ENCODE measurements at places on chromosomes 2 and 18.

GRCh38 chr2:171523088-171524017, 1.1 kb downstream of the CYBRD1 start:
- DNase-seq, result peak; percentile 22

DNA sequence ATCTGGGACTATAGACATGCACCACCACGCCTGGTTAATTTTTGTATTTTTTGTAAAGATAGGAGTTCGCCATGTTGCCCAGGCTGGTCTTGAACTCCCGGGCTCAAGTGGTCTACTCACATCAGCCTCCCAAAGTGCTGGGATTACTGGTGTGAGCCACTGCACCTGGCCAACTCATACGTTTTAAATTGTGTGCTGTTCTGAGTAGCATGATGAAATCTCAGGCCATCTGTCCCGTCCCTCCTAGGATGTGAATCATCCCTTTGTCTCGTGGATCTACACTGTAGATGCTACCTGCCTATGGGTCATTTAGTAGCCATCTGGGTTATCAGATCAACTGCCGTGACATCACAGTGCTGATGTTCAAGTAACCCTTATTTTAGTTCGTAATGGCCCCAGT, 38.5 kb upstream of the RMP24 start:
- no peak for DNase-seq

DNA sequence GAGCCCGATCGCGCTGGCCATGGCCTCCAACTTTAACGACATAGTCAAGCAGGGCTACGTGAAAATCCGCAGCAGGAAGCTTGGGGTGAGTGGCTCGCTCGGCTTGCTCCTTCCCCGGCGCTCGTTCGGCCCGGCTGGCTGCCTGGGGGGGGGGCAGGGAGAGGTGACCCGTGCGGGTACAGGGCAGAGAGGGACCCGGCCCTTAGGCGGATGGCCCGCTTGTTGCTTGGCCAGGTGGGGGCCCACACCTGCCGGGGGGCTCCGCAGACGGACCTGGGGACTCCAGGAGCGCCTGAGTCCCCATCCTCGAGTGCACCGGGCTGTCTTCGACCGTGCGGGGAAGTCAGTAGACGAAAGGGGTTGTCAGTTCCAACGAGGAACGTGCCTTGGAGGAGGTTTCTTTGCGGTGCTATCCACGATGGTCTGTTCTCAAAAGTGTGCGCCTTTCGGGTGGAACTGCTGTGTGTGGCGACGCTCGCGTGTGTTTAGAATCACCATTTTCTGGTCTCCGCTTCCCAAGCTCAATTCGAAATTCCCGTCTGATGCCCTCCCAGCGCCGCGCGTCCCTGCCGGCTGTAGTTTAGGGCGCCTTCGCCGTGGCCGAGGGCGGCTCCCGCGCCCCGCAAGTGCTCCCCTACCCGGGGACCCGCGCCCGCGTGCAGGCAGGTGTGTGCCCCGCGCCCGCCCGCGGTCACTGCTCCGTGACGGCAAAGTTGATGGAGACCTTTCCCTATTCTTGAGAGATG, 711 bp downstream of the DOK6 start:
- DNase-seq, result no peak

DNA sequence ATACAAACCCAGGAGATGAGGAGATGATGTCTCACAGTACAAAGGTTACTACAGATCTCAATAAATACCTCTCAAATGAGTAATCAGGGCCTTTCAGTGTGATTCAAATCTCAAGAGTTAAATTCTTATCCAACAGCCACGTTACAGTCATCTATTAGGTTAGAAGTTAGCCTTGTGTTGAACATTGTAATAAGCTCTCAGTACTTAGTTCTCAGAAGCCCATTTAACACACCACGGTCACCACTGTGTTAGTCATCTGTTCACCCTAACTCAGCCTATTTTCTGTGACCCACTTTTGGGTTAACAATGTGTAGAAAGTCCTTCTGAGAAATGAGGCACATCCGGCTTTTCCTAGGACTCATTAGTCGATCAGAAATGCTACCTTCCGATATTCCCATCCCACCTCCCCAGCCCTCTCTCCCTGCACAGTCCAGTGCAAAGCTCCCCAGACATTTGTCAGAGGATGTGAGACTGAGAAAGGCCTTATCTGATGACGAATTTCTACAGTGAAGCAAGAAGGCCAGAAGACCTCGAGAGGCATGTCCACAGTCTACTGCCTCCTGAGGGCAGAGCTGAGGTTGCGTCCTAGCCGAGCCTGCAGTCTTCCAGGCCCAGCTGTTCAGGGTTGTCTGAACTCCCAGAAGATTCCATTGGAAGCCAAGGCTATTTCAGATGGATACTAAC, 92.6 kb downstream of the ACTR2 start:
- peak; percentile 11 for DNase-seq

GRCh38 chr2:70641263-70641784, 87.7 kb upstream of the TGFA start:
- no peak for DNase-seq

DNA sequence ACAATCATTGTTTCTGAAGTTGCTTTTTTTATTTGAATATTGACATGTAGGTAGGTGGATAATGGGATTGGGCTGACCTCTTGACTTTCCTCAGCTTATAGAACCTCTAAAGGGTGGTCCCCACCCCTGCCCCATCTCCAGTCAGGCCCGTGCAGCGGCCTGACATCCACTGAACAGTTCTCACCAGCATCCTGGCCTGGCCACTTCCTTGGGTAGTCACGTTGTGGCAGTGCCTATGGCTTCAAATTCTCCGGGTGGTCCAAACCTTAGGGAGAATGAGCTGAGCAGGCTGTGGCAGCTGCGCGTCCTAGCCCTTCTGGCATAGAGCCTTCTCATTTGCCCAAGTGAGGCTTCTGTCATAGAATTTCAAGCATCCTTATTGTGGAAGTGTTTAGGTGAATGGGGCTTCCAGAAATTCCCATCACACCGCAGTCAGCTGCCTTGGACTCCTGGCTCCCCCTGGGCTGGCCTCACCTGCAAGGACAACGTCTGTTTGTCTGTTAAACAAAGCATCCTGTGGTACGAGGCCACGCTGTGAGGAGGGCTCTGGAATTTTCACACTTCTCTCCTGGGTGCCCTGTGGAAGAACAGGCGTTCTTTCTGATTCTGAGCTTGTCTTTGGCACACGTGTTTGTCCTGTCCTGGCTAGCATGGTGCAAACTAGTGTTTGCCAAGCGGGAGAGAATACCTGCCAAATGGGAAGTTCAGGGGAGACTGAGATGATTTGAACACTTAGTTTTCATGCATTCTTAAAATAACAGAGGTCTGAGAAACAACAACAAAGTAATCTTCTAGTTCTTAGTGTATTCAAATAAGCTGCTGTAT, 31.8 kb upstream of the OTOS start:
- no peak for DNase-seq

- DNase-seq, result no peak
These were observed 218.7 kb upstream of the PIEZO2 start for GRCh38 chr18:11368020-11368419.

- DNase-seq, result no peak
These were observed 92.1 kb upstream of the EFEMP1 start for GRCh38 chr2:56015711-56016115.

- DNase-seq, result no peak
These were observed 163.8 kb downstream of the WDPCP start for GRCh38 chr2:63424329-63425078.

- no peak for DNase-seq
These were observed 38.8 kb upstream of the TMEM18 start for GRCh38 chr2:715854-716560.

- DNase-seq, result no peak
These were observed 16.7 kb downstream of the CPSF3 start for GRCh38 chr2:9440058-9440727.

DNA sequence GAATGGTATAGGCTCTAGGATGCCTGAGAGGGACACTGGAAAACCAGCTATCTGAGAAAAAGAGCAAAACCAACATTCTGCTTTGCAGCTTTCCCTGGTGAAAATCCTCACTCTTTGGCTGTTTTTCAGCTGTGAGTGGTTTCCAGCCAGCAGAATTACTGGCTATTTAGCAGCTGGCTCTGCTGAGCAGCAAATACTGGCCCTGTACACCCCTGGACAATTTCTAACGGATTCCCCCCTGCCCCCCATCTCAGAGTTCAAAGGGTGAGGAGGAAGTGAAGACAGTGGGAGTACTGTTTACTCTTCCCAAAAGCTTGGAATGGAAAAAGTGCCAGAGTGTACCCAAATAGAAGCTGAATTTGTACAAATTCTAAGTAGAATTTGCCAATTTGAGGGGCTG, 26.1 kb upstream of the IMP4 start:
- no peak for DNase-seq

- DNase-seq, result no peak
These were observed 173.2 kb downstream of the SOCS6 start for GRCh38 chr18:70462078-70462439.

DNA sequence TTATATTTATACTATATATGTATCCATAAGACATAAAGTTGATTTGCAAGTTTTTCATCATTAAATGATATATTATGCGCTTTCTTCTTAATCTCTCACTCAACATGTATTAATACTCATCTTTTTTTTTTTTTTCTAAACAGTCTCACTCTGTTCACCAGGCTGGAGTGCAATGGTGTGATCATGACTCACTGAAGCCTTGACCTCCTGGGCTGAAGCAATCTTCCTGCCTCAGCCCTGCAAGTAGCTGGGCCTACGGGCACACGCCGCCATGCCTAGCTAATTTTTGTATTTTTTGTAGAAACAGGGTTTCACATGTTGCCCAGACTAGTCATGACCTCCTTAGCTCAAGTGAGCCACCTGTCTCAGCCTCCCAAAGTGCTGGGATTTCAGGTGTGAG, 51.4 kb upstream of the MAP4K3 start:
- no peak for DNase-seq

- DNase-seq, result no peak
These were observed 24.9 kb downstream of the CIDEA start for GRCh38 chr18:12278741-12279682.

- no peak for DNase-seq
These were observed 44.9 kb upstream of the ITPRID2 start for GRCh38 chr2:181846399-181847197.

DNA sequence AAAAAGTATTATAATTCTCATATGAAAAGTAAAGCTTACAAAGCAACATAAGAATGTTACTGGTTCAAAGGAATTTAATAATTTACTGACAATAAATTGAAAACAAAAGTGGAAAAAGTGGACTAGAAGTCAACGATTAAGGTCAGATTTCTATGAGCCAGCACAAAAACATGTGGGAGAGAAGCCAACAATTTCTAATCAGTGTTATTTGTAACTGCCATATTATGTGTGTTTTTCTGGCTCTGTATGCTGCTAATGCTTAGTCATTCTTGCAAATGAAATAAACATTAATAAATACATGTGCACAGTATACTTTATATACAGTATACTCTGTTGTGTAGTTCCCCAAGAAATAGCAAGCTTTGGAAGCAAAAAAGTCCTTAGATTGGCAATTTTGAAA, 301.3 kb upstream of the RGPD4 start:
- no peak for DNase-seq

- DNase-seq, result no peak
These were observed 95.4 kb upstream of the FZD7 start for GRCh38 chr2:201938156-201938775.

- DNase-seq, result no peak
These were observed 616 bp downstream of the EML6 start for GRCh38 chr2:54723996-54724559.

DNA sequence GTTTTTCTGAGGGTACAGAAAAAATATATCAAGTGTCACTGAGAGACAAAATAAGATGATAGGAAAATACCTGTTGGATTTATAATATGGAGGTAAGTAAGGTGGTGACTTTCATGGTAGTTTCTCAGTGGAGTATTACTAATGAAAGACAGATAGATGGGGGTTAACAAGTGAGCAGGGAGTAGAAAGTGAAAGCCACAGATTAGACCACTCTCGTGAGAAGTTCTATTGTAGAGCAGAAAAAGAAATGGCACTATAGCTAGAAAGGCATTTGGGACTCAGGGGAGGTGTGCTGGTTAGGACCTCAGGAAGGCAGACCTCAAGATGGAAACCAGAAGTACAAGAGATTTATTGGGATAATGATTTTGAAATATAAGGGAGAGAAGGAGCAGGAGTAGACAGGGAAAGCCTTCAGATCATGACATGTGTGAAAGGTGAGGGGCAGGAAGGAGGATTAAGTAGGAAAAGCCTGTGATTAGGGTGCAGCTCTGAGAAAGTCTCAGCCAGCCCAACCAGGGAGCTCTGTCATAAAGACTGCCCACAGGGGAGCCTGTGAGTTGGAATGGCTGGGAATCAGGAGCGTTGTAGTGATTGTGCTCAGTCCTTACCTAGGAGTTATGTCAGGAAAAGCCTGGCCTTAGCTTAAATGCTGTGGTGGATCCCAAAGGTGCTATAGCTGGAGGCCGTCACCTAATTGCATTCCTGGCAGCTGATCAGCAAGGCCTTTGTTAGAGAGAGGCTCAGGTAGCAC, 198.1 kb downstream of the IKZF2 start:
- DNase-seq, result no peak

- DNase-seq, result no peak
These were observed 14.6 kb upstream of the HNRNPLL start for GRCh38 chr2:38617301-38617700.

- no peak for DNase-seq
These were observed 16.3 kb upstream of the BOK start for GRCh38 chr2:241542278-241542605.

GRCh38 chr2:46325182-46325928, 28.1 kb downstream of the EPAS1 start:
- no peak for DNase-seq

DNA sequence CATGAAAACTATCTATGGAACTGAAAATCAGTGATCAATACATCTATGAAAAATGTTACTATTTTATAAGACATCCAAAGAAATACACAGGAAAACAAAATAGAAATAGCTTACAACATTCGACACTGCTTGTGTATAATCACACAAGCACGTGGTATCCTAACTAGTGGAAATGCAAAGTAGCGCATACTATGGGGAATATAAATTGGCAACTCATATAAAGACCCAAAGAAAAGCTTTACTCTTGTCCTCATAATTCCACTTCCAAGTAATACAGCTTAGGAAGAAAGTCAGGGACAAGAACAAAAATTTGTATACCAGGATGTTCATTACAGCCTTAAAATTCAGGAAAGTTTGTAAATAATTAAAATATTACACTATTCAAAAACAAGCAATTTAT, 384.6 kb downstream of the NRXN1 start:
- no peak for DNase-seq

- no peak for DNase-seq
These were observed 54.4 kb downstream of the TRAPPC12 start for GRCh38 chr2:3433776-3434400.

- DNase-seq, result no peak
These were observed 58.8 kb downstream of the NAB1 start for GRCh38 chr2:190707726-190708125.

GRCh38 chr18:52465391-52465790, 125.4 kb downstream of the DCC start:
- no peak for DNase-seq

DNA sequence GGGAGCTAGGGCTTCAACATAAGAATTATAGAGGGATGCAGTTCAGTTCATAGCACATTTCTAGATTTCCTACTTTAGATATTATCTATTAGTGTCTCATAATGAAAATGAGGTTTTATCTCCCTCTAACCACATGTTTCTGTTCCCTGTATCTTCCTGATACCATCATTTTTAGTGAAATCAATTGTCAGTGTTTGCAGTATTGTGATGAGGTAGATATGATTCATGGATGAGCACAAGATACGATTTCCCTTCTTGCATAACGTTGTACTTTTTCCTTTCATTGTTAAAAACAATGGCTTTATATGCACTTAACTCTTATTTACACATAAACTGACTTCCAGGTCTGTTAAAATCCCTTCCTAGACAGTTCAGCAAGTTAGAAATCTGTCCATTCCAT, 211.4 kb downstream of the ZBTB7C start:
- no peak for DNase-seq

Data from stimulated activated CD8-positive, alpha-beta memory T cell treated with anti-CD3 and anti-CD28 coated beads, Interleukin-2, amount 100 ng/mL, for 48 hours (primary cell).